Putamen (tissue), 1 donor: ENCODE measurements at places on chromosomes 2 and 18.
A peak's percentile ranks its signal among the peaks of the same experiment; 100 is the strongest.

DNA sequence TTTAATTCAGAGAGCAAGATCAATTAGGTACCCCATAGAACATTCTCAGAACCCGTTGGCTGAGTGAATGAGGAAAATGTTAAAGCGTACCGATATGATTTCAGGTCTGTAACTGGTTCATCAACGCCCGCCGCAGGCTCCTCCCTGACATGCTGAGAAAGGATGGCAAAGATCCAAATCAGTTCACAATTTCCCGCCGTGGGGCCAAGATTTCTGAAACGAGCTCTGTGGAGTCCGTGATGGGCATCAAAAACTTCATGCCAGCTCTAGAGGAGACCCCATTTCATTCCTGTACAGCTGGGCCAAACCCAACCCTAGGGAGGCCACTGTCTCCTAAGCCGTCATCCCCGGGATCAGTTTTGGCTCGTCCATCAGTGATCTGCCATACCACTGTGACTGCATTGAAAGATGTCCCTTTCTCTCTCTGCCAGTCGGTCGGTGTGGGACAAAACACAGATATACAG lies 7.3 kb downstream of the TGIF1 start:
- no peak for DNase-seq

DNA sequence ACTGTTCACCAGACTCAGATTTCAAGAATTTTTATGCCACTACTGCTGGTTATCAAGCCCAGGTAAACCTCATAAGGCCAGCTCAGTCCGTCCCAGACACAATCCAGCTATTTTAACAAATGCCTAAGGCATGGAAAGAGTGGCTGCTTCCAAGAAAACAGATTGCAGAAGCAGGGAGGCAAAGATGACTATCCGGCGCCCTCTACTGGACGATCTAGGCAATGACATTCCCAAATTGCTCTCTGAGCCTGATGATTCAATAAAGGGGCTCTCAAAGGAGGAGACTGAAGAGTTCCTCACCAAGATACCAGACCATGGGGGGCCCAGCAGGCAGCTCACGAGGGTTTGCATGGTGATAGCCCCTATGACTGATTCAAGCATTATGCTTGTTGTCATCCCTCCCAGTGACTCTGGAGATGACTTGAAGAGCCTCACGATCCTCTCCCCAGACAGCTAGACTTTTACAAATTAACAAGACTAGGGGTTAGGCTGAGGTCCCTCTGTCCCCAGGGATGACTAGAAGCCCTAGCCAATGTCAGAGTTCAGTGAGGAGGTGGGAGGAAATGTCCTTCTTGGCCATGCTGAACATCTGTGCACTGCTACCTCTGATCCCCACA lies 25.0 kb downstream of the SERPINB8 start:
- peak; percentile 11 for DNase-seq

DNA sequence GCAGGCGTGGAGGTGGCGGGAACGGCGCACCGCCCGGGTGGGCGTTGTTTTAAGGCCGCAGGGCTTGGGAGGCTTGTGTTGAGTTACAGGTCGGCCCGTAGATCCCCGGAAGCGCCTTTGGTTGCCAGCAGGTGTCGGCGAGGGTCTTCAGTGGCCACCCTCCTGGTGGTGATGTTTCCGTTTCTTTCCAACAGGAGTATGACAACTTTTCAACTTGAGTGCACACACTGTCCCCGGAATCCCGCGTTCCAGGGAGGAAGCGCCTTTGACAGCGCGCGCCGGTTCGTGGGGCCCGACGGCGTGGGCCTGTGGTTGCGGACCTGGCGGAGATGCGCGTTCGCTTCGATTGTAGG lies 1.0 kb upstream of the HDAC4 start:
- no peak for DNase-seq

- DNase-seq = no peak
These were observed 51.3 kb downstream of the ACSL3 start for GRCh38 chr2:222912117-222912516.

DNA sequence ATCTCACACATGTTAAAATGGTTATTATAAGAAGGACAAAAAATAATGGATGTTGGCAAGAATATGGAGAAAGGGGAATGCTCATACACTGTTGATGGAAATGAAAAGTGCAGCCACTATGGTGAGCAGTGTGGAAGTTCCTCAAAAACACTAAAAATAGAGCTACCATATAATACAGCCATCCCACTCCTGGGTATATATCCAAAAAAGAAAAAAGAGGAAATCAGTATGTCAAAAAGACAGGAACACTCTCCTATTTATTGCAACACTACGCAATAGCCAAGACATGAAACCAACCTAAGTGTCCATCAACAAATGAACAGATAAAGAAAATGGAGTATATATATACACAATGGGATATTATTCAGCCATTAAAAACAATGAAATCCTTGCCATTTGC lies 642.6 kb downstream of the RNF144A start:
- no peak for DNase-seq

DNA sequence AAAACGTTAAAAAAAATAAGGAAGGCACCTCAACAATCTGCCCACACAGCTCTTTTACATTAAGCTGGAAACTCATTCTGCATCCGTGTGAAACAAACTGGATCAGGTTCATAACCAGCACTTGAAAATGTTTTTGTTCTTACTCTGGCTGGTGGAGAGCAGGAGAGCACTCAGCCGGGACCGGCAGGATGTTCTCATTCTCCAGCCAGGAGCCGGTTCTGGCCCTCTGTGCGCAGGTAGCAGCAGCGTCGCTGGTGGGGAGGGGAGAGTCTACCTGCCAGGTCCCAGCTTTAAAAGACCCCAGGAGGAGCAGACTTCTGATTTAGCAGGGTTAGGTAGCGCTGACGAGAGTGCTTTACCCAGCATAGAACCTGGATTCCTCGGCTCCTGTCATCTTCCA lies 834.9 kb upstream of the SALL3 start:
- no peak for DNase-seq

DNA sequence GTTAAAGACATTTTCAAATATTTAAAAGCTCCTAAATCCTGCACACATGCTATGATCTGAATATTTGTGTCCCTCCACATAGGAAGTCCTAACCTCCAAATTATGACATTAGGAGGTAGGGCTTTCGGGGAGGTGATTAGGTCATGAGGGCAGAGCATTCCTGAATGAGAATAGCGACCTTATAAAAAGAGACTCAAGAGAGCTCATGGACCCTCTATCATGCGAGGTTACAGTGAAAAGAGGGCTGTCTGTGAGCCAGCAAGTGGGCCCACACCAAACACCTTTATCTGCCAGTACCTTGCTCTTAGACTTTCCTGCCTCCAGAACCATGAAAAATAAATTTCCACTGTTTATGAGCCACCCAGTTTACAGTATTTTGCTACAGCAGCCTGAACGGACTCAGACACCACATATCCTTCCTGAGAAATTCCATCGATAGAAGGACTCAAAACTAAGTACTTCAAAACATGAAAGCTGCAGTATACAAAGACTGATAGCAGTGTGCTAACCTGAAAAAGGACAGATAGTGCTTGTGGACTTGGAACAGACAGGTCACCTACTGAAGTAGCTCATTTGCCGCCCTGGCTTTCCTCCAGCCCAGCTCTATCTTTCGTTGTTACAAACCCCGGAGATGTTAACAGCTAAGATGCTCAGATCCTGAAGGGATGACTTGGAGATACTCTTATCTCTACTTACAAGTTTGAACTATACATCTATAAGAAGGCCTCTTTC lies 13.8 kb downstream of the FAM210A start:
- DNase-seq = no peak

DNA sequence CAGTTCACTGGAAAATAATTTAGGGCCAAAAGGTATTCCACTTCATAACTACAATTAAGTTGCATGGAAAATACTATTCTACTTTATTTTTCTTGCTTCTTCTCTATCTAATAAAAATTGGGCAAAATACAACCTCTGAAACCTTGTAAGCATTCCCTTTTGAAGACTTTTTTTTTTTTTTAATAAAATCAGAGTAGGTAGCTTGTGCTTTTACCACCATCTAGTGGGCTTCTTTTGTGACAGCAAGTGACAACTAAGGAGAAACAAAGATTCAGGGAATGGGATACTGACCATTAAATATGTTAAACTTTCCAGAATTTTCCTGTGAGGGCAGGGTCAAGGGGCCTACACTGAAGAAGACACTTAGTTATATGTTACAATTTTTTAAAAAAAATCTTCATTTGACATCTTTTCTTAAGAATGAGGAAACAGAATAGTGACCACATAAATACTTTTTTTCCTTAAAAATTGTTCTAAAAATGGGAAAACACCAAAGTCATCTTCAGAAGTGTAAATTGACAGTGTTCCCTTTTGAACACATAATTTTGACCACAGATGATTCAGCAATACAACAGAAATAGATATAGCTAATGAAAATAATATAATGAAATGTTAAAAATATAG lies 1183.2 kb upstream of the ACVR2A start:
- no peak for DNase-seq

DNA sequence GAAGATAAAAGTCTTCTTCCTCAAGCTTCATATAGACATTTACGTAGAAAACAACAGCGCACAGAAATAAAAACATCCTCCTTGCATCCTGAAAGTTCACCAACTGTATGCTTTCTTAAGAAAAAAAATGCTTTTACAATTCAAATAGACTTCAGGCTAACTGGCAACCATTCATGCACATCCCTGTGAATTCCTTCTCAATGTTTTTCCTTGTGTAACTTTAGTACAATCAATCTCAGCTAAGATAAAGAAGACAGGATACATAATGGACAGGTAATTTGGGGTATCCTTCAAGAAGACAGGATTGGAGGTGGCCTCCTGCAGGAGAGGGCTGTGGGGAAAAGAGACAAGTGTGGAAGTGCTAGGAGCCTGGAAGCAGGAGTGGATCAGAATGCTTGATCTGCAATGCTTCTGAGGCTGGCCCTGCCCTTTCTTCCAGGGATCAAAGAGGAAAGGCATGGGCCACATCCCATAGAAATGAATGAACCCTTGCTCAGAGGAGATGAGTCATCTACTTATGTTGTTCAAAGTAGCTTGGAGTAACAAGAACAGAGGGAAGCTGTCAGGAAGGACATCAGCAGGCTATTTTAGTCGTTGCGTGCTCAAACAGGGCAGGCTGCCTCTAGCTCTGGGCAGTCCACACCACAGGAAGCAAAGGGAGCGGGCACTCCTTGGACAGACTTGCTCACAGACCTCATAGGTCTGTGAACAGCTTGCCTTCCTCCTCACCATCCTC lies 126.6 kb downstream of the TMEM131 start:
- DNase-seq = no peak

DNA sequence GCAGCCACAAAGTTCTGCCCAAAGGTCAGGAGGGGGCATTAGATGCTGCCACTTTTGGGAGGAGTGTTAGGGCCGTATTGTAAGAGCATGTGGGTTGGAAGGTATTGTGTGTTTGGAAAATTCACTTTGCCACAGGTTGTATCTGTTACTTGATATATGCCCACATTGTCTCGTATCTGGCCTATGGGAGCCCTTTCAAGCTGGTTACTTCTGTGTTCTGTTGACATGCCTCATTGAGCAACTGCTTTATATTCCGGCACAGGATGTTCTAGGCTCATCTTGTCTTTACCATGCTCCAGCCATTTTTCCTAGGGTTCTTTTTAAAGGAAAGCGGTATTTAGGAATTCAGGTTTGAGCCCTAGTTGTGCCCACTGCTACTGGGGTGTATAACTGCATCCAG lies 6.0 kb downstream of the ADNP2 start:
- no peak for DNase-seq

- DNase-seq = no peak
These were observed 1072.7 kb downstream of the DSC3 start for GRCh38 chr18:29969876-29970275.

GRCh38 chr18:28766721-28767120 lies 589.8 kb upstream of the CDH2 start:
- DNase-seq = no peak

GRCh38 chr2:229339618-229340017 lies 68.5 kb upstream of the PID1 start:
- DNase-seq = no peak

DNA sequence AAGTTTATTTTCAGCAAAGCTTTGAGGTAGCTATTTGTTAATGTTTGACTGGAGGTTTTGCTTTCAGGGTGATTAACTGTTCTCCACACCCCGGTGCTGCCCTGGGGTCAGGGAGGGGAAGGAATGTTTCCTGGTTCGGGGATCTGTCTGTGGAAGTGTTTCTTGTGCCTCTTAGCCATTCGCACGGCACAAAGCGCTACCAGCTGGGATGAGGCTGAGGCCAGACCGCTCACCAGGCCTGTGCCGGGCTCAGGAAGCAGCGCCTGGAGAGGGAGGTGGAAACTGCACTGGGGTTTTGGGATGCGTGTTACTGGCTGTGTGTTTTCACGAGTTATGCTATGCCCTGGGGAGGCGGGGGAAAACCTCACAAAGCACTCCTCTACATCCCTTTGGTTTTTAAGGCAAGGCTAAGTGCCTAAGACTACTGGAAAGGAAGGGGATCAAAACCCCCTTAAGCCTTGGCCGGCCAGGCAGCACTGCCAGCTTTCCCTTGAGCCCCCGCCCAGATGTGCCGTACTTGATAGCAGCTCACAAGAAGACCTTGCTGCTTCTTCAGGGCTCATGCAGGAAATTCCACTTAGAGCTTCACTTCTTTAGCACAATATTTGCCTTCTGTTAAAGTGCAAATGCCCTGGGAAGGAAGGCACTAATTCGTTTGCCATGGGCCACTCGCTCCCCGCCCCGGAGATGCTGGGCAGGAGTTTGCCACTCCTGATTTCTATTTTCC lies 65.7 kb upstream of the CNGA3 start:
- DNase-seq = no peak

GRCh38 chr18:13548106-13548819 lies 178.1 kb downstream of the FAM210A start:
- no peak for DNase-seq

DNA sequence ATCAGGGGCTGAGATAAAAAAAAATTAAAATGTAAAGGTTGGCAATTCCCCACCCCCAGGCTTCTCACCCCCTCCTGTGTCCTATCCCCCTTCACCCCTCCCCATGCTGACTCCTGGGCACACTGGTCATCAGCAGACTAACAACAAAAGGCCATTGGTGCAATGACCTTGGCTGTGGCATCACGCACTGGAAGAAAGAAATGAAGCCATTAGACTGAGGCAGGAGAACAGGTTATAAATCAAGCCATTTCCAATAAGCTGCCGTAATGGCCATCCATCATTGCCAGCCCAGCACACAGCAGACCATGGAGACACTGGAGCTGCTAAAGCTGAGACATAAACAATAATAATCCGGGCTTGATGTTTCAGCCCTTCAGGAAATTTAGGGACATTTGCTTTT lies 342.4 kb upstream of the ETAA1 start:
- no peak for DNase-seq

GRCh38 chr18:10900435-10900834 lies 248.9 kb downstream of the PIEZO2 start:
- no peak for DNase-seq

DNA sequence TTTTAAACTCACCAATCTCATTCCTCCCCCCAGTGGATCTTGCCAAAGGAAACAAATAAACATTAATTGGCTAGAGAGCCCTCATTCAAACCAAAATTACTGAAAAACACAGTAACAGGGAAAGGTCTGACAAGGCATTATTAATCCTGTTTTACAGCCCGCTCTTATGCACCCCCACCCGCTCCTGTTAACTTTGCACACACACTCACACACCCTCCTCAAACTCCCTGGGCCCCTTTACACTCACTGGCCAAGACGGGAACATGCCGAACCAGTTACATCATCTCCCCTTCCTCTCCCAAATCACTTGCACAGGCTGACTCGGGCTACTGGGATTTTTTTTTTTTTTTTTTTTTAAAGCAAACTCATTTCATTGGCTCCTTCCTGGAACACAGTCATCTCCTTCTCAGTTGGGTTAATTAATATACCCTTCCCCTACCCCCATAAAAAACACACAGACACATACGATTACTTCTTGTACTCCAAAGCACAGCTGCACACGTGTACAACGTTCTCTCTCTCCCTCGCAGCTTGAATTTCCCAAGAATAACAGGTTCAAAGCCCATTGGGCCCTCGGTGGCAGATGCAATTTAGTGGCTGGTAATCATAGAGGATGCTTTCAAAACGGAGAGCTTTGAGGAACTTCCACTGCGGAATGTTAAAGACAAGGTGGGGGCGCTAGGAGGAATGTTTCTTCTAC lies 31.8 kb downstream of the KLF7 start:
- no peak for DNase-seq
